Fibroblast of skin of right quadriceps (primary cell): ENCODE measurements at places on chromosomes 13 and 19.

DNA sequence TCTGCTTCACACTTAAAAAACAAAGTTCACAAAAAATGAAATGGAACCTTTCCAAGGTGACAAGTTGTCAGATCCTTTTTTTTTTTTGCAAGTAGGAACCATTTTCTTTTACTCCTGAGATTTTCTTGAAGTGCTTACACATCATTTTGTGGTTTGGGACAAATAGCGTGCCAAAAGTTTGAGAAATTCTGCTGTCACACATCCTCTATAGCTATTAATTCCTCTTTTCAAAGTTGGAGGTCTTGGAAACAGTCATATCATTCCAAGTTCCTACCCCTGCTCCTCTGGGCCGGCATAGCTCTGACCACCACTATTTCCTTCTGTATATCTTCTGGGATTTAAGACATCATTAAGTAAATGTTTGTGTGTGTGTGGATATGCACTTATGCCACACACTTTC, 421.6 kb upstream of the SLC10A2 start:
- no peak for DNase-seq

DNA sequence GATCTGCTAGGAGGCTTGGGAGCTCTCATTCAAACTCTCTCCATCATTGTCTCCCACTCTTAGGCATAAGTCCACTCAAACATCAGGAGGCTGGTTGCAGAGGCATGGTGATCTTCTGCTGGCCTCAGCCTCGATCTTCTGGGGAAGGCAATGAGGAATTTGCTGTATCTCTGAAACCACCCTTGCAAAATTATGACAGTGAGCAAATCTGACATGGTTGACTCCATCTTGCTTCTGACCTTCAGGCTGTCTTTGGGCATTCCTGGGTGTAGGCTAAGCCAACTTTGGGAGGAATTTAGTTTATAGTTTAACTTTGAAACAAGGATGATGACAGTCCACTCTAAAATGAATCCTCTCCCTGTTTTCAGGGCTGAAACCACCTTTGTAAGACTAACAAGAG, 84.1 kb upstream of the ABCC4 start:
- DNase-seq: no peak

DNA sequence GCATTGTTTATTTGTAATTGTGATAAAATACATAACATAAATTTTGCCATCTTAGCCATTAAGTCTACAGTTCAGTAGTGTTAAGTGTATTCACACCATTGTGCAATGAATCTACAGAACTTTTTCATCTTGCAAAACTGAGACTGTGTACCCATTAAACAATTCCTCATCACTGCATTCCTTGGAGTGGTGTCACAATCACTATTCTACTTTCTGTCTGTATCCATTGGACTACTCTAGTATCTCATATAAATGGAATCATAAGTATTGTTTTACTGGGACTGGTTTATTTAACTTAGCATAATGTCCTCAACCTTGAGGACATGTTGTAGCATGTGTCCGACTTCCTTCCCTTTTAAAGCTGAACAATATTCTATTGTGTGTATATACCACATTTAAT, 36.8 kb downstream of the UFM1 start:
- DNase-seq: peak; percentile 69

- no peak for DNase-seq
These were observed 3.8 kb upstream of the FGF14 start for GRCh38 chr13:102405499-102406100.

DNA sequence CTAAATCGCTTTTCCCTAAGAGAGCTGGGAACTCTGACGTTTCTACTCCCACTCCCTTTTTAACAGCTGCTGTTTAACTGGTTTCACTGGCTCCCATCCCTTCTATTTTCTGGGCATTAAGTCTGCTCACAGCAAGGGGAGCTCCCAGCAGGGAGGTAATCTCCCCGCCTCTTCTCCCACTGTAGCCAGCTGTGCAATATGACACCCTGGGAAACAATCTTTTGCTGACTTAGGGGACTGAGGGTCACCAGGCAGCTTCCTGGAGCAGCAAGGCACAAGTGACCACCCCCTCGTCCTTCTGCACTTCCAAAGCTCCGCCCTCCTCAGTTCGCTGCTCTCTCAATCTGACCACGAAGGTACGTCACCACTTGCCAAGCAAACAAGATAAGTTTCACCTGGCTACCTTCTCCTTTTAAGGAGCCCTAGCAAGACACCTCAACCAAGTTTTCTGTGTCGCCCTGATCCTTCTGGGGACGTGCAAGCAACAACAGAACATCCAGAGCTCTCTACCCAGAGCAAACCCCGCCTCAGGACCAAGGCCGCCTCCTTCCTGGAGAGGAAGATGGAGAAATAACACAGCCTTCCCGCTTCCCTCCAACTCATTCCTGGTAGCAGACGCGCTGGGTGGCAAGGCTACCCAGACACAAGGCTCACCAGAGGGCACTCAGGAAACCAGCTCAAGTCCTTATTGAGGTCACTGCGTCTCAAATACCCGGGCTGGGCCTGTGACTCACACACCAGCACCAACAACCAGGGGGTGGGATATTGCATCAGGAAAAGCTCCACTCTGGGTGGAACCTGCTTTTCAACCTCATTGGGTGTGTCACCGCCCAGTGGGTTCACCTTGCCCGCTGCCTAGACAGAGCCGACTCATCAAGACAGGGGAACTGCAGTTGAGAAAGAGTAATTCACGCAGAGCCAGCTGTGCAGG, 92.4 kb downstream of the STK24 start:
- peak; percentile 91 for DNase-seq

- no peak for DNase-seq
These were observed 66.4 kb upstream of the USP29 start for GRCh38 chr19:57053401-57053800.

GRCh38 chr13:92963029-92963428, 263.6 kb upstream of the GPC6 start:
- DNase-seq: peak; percentile 10

- peak; percentile 60 for DNase-seq
These were observed at the start of gene ATG4D for GRCh38 chr19:10543420-10544241. ATG4D (plus strand) TSS chr19:10543904; CDS start chr19:10544091, 187 bp downstream.

DNA sequence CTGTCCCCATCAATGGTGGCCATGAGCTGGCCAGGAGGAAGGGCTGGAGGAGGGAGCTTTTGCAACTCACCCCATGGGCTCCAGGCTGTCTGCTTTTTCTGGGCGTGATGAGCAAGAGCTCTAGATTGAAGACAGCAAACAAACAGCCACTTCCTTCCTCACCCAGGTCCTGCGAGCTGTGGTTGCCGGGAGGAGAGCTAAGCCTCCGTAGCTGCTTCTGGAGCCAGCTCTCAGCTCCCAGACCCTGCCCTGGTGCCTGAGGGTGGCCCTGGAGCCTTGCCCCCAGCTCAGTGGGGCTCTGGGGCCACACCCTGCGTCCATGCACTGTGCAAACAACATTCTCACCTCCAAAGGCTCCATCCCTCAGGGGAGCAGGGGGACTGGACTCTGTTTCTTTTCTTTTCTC, 6.2 kb downstream of the MYO1F start:
- DNase-seq: peak; percentile 72
